ENCODE measurements at places on chromosomes 5 and 9.
A peak's percentile ranks its signal among the peaks of the same experiment; 100 is the strongest.

- DNase-seq = no peak
Measured at GRCh38 chr5:32506201-32506661, 61.7 kb upstream of the ZFR start.

DNA sequence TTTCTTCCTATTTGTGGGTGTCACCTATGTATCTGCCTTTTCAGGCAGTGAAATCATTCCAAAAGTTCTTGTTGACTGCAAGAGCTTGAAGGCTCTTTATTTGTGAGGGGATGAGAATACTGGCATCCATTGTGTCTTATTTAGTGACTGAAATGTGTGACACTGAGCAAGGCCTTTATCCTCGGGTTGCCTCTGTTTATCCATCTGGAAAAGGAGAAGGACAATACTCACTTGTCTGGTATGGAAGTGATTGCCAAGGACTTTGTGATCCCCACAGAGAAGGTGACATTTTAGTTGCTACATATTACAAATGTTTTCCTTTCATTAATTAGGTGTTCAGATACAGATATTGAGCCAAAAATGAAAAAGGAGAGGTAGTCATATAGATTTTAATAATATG lies 80.2 kb downstream of the ARRDC3 start:
- DNase-seq = no peak

DNA sequence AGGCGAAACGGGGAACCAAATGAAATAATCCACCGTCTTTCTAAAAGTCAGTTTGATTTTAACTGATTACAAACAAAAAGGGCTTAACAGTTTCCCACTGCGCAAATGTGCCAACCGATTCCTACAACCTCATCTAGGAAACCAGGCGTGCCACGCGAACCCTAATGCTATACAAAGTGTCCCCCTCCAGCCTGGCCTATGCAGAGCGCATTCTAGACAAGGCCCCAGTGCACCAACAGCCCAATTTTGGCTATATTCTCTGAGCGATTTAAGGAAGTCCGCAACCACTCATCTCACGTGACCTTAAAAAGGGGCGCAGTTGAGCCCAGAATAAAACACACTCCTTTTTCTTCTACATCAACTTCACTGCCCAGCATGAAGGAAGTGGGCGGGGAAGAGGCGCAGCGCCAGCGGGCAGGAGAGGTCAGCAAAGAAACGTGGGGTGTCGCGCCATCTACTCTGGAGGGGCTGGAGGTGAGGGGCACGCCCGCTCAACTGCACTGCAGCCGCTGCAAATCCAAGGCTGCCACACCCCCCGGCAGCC lies 779 bp downstream of the FAM13B start:
- DNase-seq = peak; percentile 36

GRCh38 chr9:132944294-132945185 lies at the start of gene TSC1:
TSC1 (minus strand) TSS chr9:132944616; CDS start chr9:132928872, 15,744 bp downstream.
- DNase-seq = peak; percentile 90

DNA sequence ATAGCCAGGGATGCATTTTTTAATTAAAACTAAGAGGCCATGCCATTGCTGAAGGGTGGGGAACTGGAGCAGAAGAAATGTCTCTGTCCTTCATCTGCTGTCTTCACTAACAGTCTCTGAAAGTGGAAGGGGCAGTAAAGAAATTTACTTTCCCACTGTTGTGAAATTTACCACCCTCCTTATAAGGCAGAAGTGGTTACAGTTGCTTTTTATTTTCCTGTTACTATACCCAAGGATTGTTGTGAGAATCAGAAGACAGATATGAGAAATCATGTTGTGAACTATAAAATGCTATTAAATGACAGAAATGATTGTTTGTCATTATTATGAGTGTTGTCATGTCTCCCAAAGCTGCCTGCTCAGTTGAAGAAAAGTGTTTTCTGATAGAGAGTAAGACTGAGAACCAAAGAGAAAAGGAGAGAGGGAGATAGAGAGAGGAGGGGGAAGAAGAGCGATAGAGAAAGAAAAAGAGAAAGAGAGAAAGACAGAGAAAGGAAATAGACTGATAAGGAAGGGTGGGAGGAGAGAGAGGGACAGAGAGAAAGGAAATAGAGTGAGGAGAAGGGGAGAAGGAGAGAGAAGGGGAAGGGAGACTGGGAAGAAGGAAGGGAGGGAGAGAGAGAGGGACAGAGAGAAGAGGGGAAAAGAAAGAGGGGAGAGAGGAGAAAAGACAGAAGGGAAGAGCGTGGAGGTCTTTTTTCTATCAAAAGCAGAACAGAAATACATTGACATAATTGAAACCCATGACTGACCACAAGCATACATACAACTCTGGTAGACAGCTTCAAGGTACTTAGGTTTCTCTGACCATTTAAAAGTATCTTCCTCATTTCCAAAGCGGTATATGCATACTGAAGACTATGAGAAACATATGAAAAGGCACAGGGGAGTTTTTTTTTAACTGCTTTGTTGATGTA lies 22.5 kb downstream of the SEC61B start:
- DNase-seq = no peak

DNA sequence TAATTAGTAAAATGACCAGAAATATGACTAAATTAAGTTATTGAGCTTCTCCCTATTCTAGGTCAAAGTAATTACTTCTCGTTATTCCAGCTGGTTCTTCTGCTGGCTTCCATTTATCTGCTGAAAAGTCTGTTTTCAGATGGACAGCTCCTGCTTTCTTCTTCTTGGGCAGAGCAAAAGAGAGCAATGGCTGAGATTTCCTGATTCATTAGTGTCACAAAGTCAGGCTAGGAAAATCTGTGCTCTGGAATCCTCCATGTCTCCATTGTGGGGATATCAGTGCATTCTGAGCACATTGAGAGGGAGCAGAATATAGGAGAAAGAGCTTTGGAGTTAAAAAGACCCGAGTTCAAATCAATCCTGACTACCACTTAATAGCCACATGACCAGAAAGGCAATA lies 33.7 kb upstream of the NRG2 start:
- no peak for DNase-seq

Data from esophagus squamous epithelium (tissue), 5 donors.